CD4-positive, alpha-beta memory T cell (primary cell): ENCODE measurements at places on chromosomes 11 and 22. TPM values are rescaled to one million over a fixed set of nuclear protein-coding genes. Genes with fewer than 3 reads are reported as not detected.
A peak's percentile ranks its signal among the peaks of the same experiment; 100 is the strongest.

DNA sequence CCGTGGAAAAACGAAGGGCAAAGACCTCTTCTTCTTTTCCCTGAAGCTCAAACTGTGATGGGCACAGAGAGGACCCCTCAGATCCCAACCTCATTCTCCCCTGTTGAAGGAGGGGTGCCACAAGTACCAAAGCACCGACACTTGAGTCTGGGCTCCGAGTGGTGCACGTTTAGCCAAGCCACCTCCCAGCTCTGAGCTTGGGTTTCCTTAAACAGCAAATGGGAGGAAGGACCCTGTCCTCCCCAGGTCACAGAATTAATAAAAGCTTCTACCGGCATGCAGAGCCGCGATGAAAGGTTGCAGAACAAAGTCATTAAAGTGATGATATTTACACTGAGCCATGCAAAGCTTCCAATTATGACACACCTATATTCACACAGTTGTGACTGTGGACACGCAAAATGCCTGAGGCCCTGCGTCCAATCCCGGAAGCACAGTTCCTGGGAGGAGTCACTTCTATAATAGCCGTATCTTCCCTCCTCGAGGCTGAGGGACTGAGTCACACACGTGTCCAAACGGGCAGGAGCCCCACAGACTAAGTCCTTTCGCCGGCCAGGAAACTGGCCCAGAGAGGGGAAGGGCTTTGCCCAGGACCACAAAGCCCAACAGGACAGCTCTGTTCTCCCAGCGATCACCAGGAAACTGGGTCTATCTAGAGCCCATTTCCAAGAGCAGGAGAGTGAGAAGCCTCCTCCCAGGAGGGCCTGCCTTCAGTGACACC, 922 bp upstream of the CSNK1E start:
- peak; percentile 46 for DNase-seq

- DNase-seq: peak; percentile 58
Measured at GRCh38 chr11:63518548-63518947, 12.7 kb downstream of the LGALS12 start.

- DNase-seq: no peak
Measured at GRCh38 chr22:29377979-29378378, 10.4 kb downstream of the AP1B1 start.

SLC22A8 gene
- total RNA-seq: not detected

NXPE1 gene
- total RNA-seq: not detected

VPREB1 gene
- not detected for total RNA-seq

FKBP2 gene
- 41.4 TPM for total RNA-seq

TMEM191C gene
- 4.8 TPM for total RNA-seq

LARGE2 gene
- 5.1 TPM for total RNA-seq
